ENCODE measurements at places on chromosomes 2 and 18.
A peak's percentile ranks its signal among the peaks of the same experiment; 100 is the strongest.

DNA sequence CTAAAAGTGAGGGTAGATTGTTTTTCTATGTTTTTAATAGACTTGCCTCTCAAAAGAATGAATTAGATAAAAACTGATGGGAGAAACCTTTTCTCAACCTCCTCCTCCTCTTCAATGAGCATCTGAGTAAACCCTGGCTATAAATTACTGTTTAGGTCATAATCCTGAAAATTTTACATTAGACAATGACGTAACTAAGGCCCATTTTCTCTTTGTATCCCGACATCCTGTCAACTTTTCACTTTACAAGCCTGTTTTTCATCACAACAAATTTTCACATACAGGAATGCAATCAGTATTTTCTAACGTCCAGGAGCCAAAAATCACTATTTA is 1.3 kb downstream of the SPIRE1 start:
- no peak for DNase-seq

- DNase-seq: no peak
These were observed 76.4 kb downstream of the SPATS2L start for GRCh38 chr2:200382874-200383273.

DNA sequence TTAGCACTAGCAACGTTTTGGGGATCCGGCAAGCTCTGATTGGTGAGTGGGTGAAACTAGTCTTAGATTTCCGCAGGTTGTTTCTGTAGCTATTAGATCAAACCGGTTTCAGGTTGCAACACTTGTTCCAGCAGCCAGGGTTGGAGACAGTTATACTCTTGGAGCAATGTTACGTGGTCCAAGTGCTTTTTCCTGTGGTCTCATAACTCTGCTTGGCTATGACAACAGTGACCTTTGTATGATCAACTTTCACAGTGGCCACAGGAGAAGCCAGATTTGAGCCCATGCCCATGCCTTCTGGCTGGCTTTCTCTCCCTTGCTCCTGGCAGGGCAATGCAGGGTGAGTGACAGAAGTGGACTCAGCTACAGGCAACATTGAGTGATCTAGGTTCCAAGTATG is 84.5 kb upstream of the TAF1B start:
- DNase-seq: no peak

- no peak for DNase-seq
These were observed 14.1 kb downstream of the LTBP1 start for GRCh38 chr2:32960647-32961403.

GRCh38 chr18:498931-499775 is 1.3 kb downstream of the COLEC12 start:
- peak; percentile 84 for DNase-seq

DNA sequence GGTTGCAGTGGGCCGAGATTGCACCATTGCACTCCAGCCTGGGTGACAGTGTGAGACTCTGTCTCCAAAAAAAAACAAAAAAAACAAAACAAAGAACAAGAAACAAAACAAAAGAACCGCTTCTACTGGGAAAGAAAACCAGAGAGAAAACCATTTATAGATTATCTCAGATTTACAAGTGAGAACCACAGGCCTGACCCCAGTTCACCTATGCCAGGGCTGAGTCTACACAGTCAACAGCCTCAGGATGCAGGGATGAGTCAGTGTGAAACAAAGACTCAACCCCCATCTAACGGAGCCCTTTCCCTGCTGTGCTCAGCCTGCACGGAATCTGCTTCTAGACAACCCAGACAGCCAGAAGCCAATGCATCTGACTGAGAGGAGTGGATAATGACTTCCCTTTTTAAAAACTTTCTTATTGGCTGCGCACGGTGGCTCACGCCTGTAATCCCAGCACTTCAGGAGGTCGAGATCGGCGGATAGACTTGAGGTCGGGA is 25.5 kb upstream of the YWHAQ start:
- DNase-seq: peak; percentile 91

DNA sequence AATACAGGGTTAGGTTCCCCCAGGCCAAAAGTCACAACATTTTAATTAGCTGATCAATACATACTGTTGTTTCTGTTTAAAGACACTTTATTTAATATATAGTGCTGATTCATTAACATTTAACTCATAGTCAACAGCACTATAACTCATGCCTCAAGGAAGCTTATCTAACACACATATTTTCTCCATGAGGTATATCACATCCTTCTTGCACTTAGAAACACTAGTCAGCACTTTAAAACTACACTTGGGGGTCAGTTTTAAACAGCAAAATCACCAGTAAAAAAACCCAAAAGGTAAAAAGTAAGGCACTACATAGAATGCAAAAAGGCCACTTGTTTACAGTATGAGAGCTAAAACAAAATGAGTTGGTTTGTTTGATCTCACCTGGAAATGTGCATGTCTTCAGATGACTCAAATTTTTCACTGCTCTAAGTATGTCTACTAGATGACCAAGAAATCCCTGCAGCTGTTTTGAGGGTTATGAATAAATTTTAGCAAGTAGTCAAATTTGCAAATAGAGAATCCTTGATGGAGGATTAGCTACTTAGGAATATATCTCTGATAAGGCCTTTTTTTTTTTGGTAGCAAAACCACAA is 54.1 kb upstream of the EPB41L5 start:
- peak; percentile 3 for DNase-seq

DNA sequence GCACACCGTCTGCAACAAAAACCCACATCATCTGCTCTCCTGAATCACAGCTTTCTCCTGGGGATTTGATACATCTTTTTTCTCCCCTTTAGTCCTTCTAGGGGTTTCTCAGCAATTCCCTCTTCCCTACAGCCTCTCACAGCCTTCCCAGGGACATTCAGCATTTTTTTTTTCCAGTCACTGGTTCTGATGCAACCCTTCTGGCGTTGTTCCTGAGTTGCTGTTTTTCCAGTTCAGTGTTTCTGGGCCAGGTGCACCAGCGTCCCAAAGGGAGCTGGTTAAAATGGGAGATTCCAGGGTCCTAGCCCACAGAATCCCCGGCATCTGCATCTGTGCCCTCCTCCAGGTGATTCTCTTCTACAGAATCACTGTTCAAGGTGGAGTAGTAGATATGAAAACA is 36.1 kb downstream of the ADCY3 start:
- DNase-seq: no peak
